Stimulated activated memory B cell treated with anti-CD40 and anti-IgM and Interleukin-4, amounts not matched to agents 10 μg/mL and 1 μg/mL and 100 μg/mL, for 72 hours (primary cell): ENCODE measurements at places on chromosomes 2 and 18.
A peak's percentile ranks its signal among the peaks of the same experiment; 100 is the strongest.

DNA sequence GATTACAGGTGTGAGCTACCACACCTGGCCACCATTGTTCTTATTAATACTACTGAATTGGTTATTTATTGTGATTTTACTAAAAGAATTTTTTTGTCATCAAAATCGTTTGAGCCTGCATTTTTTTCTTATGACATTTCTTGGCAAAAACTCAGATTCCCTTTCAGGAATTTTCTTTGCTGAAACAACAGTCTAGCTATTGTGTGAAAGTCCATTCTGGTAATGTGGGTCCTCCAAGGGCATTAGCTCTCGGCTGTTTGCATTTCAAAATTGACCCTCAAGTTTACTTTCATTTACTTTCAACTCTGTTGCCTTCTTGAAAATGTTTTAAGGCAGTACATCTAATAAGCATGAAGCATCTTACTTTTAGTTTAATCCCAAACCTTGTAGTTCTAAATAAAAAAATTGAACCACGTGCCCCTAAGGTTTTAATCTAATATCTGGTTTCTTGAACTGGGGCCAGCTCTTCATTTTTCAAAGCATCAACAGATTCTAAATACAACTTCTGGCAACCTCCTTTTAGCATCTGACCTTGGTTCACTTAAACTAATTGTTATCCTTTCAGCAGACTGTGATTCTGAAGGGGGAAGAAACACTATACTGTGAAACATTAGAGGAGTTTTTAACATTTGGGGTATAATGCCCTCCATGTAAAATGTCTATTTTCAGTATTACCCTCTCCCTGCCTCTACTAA is 325.2 kb upstream of the RAB12 start:
- ATAC-seq = no peak

- ATAC-seq = no peak
These were observed 6.6 kb downstream of the NMUR1 start for GRCh38 chr2:231523451-231524285.

- ATAC-seq = no peak
These were observed 16.7 kb downstream of the RNF144A start for GRCh38 chr2:6933911-6934310.

DNA sequence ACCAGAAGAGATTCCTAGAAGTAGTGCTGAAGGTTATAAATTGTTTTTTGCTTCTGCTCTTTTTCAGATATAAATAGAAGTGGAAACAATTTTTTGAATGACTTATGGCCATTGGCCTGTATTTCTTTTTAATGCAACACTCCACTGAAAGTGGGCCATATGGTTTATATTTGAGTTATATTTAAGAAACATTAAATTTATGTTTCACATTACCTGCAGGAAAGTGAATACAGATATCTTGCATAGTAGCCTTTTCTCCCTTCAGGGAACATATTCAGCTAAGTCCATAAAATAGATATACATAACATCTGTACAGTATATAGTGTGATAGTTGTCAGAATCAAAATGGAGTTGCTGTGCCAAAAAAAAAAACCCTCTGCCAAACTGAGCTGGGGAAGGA is 53.1 kb upstream of the EFEMP1 start:
- no peak for ATAC-seq

DNA sequence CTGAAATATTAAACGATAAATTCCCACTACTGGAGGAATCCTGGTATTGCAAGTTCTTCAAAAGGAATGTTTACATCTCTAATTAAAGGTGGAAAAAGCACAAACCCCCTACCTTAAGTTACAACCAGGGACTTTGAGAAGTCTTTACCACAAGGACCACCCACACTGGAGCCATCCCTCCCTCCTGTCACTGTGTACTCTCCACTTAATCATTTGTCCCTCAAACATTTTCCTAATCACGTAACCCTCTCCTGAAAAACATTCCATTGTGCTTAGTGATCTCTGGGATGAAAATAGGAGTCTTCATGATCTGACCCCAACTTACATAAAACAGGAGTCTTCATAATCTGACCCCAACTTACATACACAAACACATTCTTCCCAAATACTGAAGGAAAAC is 85.7 kb downstream of the SUCLG1 start:
- no peak for ATAC-seq

DNA sequence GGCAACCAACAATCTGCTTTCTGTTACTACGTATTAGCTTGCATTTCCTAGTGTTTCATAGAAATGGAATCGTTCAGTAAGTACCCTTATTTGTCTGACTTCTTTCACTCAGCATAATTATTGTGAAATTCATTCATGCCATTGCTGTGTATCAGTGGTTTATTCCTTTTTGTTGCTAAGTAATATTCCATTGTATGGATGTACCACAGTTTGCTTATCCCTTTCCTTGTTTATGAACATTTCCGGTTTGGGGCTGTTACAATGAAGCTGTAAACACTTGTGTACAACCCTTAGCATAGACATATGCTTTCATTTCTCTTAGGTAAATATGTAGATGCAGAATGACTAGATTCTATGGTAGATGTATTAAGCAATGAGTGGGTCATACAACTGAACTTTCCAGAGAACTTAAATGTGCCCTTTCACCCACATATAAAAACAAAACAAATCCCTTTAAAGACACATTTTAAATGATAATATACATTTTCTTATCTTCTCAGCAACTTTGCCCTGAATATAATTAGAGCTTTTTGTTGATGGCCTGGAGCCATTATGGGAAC is 21.9 kb downstream of the FER1L5 start:
- no peak for ATAC-seq

DNA sequence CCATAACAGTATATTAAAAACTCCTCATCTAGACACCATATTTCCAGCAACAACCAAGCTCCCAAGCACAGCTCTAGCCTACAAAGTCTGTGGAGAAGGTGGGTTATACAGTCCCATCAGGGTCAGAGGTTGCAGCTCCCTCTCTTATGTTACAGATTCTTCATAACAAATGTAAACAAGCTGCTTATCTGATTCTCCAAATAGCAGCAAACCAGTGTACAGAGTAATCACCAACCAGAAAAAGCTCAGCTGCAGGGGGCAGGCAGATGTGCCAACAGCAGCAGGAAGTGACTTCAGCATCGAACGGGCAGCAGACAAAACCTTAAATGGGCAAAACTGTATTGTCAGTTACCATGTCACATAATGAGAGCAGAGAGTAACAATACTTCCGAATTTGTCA is 52.9 kb upstream of the NABP1 start:
- peak; percentile 67 for ATAC-seq

DNA sequence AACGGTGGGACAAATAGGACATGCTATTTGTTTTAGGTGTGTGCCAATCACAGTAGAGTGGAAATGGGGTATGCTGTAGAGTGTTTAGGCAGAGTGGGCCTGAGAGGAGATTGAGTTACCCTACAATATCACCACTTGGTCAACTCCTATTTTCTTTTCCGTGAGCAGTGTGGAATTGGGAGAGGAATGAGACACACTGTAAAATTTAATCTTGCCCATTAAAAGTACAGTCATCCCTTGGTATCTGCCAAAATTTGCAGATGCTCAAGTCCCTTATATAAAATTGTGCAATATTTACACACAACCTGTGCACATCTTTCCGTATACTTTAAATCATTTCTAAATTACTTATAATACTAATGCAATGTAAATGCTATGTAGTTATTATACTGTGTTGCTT is 12.4 kb downstream of the FBXO48 start:
- ATAC-seq = no peak

GRCh38 chr2:19119326-19120001 is 239.0 kb downstream of the OSR1 start:
- no peak for ATAC-seq

GRCh38 chr18:36284671-36285295 is 12.7 kb upstream of the FHOD3 start:
- no peak for ATAC-seq

DNA sequence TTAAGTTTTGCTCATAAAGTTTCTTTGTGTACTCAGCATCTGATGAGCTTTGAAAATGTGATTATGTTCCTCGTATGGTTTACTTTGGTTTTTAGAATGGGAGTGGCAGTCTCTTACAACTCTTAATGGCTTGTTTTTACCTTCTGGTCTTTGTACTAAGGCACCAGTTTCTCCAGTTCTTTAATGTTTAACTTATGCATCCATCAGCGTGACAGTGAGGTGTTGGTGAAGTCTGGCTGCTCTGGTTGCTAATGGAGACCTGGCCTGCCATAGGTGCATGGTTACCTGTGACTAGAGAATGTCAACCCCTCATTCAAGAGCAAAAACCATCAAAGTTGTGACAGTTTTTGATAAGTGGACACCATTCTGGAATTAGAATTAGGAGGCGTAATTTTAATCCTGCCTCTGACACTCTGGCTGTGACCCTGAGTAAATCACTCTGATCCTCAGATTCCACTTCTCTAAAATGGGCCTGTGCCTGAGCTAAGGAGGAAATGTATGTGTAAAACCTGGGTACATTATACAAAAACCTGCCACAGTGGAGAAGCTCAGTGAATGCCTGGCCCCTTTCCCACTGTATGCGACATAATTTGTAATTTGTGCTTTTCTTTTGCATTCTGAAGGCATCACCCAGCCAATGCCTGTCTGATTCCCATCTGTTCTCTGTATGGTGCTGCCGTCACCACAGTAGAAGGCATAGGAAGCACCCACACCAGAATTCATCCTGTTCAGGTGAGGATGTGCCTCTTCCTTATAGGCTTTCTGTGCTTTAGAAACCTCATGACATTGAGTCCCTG is 11.2 kb downstream of the AOX1 start:
- no peak for ATAC-seq

DNA sequence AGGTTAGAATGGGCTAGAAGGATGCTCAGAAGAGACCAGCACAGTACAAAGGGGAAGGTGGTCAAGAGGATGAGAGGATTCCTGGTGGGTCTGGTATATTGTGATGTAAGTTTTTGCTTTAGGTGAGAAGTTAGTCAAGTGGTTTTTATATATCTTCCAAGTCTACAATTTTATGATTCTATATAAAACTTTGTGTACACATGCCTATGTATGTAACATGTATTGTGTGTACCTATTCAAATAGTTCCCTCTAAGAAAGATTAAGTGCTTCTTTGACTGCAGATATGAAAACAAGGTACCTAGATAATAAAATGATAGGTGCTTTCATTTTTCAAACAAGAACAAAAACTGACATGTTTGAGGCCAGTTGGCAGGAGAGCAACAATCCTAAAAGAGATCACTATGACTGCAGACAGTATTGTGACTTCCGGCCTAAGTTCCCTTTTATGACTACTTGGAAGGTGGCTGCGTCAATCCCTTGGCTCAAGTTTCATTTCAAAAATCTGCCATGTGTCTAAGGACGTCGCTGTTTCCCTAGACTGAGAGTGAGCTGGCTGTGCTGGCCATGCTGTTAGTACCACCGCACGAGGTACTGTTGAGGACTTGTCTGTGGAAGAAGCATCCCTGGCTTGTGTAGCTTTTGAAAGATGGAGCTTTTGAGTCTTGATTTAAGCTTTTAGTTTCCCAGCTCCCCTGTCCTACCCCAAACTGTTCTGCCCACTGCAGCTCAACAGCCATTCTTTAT is 123.1 kb downstream of the PRPF40A start:
- peak; percentile 93 for ATAC-seq

DNA sequence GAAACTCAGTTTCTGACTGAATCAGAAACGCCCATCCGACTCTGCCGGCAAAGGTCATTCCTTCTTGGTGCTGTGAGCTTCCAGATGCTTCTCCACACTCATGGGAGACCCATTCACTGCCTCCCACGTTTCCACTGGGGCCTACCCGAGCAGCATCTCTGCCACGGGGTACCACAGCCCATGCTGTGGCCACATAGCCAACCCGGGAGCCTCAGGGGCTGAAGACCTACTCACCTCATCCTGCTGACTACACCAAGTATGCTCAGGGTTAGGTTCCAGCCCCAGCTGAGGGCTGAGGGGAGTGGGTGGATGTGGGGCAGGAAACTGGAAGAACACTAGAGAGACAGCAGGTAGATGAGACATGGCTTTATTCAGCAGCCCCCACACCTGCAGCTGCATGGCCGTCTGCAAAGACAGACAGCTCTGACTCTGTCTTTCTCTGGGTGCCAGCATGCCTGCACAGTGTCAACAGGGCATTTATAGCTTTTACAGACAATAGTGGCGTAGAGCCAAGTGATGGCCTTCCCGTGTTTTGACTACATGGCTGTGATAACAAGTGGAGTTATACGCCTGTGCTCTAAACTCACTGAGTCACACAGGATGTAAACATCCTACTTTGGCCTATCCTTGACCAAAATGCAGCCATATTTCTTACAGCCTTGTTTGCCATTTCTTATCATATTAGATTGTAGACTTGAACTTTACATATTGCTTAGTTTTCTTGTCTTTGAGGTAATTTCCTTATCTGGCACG is 16.5 kb upstream of the KLHL23 start:
- ATAC-seq = peak; percentile 46

DNA sequence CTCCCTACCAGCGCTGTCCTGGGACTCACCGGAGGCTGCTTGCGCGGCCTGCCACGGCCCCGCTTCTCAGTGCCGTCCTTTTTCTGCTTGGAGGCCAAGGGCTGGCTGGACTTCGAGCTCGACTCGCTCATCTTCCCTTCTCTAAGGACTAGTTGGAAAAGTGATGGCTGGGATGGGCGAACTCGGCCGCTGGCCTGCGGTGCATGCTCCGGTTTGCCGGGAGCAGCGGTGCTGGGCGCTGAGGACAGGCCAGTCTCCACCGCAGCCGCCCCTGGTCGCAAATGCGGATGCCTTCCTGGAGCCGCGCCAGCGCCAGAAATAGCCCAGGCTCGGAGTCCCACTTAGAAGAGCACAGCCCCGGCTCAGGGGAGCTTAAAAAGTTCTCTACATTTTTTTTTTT is 3.1 kb downstream of the C2orf81 start:
- no peak for ATAC-seq

GRCh38 chr18:22324191-22325131 is 93.3 kb downstream of the CTAGE1 start:
- ATAC-seq = no peak

- ATAC-seq = no peak
These were observed 84.8 kb upstream of the POU3F3 start for GRCh38 chr2:104769096-104769495.

GRCh38 chr2:15826273-15826717 is 114.1 kb upstream of the MYCN start:
- no peak for ATAC-seq

DNA sequence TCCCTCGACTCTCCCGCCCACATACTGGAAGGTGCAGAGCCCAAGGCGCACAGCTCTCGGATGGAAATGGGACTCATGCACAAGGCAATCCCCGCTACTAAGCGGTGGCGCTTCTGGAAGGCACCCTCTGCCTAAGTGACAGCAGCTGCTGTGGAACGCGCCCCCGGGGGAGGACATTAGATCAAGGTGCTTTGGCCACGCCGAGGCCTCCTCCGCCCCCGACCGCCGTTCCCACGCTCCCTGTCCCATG is 202 bp downstream of the MCEE start:
- peak; percentile 69 for ATAC-seq

DNA sequence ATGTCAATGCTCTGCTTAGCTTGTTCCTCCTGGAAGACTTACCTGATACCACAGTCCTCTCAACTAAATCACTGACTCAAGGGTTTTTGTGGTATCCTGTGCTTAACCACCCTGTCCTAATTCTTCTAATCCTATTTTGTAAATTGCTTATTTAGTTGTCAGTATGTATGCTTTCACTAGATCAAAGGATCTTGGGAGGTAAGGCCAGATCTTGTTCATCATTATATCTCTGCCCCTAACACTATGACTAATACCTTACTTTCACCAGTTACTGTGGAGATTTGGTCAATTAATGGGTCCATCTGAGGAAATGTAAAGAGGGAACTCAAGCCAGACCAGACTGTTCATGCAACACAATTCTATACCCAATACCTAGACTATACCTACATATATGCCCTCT is 203.2 kb downstream of the GULP1 start:
- no peak for ATAC-seq

- ATAC-seq = no peak
These were observed 253.6 kb downstream of the EPHA4 start for GRCh38 chr2:221318376-221319130.
